HFFc6 (cell line): ENCODE measurements at places on chromosomes 12 and 14. TPM values are rescaled to one million over a fixed set of nuclear protein-coding genes. Genes with fewer than 3 reads are reported as not detected.

Gene PPP1R1A
- total RNA-seq: not detected in 3 replicates

Gene ACOT2
- total RNA-seq: 19.1 to 24.0 TPM (median 21.5 TPM) in 3 replicates

Gene RFX4
- not detected in 3 replicates for total RNA-seq

GRCh38 chr12:109489016-109489954, 11.9 kb downstream of the UBE3B start:
- H3K4me1 ChIP-seq: no peaks in the 10 kb centered on the region
- no peak for DNase-seq

GRCh38 chr14:91108941-91109611, 4.8 kb upstream of the DGLUCY start:
- DNase-seq: no peak
- H3K4me3 ChIP-seq: no peak overlapping the region
- peaks cover 6% of the 10 kb centered on the region for H3K27me3 ChIP-seq
- no peak overlapping the region for H3K27ac ChIP-seq
